ENCODE measurements at places on chromosomes 12 and 14.

DNA sequence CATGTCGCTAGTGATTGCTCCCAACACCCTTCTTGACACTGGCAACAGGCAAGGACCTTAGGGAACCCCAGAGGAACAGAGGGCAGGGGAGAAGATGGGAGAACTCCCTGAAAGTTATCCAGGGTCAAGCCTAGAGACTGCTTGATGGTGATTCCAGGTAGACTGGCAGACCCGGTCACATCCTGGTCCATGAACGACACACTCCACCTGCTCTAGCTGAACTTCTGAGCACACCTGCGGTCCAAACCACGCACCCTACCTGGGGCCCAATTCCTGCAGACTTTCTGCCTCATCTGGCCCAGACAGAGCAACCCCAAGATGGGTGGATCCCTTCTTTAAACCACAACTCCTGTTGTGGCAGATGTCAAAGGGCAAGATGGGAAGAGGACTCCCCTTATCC is 34.2 kb downstream of the NCKAP5L start:
- H3K4me1 ChIP-seq: no peaks in the 10 kb centered on the region
- H3K27me3 ChIP-seq: no peaks in the 10 kb centered on the region
- H3K27ac ChIP-seq: no peak overlapping the region
- no peaks in the 10 kb centered on the region for H3K36me3 ChIP-seq

DNA sequence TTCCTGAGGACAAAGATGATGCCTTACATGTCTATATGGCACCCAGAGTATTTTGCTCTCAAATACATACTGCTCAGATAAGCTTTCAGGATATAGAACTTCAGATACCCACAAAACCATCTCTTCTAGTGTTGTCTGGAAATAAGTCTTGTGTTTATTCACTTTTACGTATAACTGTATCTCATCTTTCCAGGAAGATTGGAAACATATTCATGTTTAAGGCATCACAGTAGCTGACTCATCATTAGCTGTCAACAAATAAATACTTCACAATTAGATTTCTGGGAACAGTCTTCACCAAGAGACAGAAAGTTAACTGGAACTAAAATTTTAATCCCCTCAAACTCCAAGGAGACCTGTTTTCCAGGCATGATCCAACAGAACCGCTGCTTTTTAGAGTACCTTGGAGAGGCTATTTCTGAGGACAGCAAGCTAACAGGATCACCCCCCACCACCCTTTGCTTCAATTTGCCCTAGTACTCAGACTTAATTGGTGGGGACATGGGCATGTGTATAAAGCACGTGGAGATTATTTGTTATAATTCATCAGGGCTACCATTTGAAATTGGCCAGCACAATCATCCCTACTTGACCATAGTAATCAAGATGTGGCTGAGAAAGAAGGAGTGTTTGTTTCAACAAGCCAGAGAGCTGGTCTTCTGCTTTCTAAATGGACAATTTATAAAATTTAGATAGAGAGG is 129.3 kb upstream of the HIF1A start:
- H3K4me1 ChIP-seq: peaks cover 20% of the 10 kb centered on the region
- H3K27me3 ChIP-seq: no peaks in the 10 kb centered on the region
- DNase-seq: no peak
- no peak overlapping the region for H3K4me3 ChIP-seq

DNA sequence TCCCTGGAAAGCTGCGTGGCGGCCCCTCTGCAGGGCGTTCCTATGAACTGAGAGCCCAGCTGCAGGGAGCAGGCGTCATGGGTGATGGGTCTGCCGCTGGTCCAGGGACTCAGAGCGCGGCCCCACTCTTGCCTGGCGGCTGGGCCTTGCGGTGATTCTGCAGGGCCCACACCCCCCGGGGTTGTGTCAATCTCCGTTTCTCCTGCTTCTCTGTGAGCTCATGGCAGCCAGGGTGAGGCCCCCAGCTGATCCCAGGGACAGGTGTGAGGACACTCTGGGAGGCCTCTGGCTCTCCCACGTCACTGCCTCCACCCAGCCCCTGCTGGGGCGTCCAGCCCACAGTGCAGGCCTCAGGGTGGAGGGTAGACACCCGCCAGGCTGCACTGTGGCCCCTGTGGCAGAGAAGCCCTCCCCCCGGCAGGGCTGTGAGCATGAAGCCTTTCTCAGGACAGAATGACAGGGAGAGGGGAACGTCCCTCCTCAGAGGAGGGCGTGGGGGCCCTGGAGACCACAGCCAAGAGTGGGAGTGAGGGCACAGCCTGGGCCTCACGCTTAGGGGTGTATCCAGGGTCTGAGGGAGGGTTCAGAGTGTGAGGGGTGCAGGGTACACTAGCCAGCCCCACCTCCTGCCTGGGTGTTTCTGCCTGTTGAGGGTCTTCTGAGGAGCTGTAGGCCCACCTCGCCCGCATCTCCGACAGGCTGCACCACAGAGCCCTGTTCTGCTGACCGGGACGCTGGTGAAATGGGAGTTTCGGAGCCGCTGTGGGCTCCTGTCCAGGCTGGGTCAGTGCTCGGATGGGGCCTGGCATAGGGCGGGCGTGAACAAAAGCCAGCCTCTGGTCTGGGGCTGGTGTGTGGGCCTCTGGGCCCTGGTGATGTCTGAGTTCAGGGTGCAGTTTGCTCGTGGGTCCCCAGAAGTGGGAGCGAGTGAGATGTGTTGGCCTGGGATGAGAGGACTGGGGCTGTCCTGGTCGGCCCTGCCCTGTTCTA is 26.7 kb upstream of the CRIP2 start:
- DNase-seq: no peak
- no peaks in the 10 kb centered on the region for H3K36me3 ChIP-seq
- no peak overlapping the region for H3K4me3 ChIP-seq
- no peak overlapping the region for H3K27ac ChIP-seq
- no peaks in the 10 kb centered on the region for H3K27me3 ChIP-seq
- no peaks in the 10 kb centered on the region for H3K4me1 ChIP-seq

GRCh38 chr14:91998667-91999570 is 40.9 kb downstream of the TRIP11 start:
- no peak overlapping the region for H3K4me3 ChIP-seq
- no peak overlapping the region for H3K27ac ChIP-seq
- no peak for DNase-seq

DNA sequence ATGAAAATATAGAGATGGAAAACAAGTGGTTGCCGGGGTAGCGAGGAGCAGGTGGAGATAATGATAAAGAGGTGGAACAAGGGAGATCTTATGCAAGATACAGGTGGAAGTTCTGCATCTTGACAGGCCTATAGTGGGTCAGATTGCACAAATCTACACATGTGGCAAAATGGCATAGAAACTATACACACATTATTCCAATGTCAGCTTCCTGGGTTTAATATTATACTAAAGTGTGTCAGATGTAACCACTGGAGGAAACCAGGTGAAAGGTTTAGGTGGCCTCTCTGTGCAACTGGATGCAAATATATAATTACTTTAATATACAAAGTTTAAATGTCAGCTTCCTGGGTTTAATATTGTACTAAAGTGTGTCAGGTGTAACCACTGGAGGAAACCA is 1.1 kb downstream of the SLC38A4 start:
- no peaks in the 10 kb centered on the region for H3K36me3 ChIP-seq
- H3K27me3 ChIP-seq: no peaks in the 10 kb centered on the region
- DNase-seq: no peak
- 0 out of 2 replicates have a peak, but pooled peaks cover 4% of the 10 kb centered on the region for H3K4me1 ChIP-seq

GRCh38 chr14:96797582-96798349 is 584 bp downstream of the VRK1 start:
- H3K4me1 ChIP-seq: peaks cover 3% of the 10 kb centered on the region
- no peaks in the 10 kb centered on the region for H3K36me3 ChIP-seq
- peak overlapping the region; percentile 79 for H3K27ac ChIP-seq
- no peaks in the 10 kb centered on the region for H3K27me3 ChIP-seq
- H3K4me3 ChIP-seq: peak overlapping the region; percentile 81

DNA sequence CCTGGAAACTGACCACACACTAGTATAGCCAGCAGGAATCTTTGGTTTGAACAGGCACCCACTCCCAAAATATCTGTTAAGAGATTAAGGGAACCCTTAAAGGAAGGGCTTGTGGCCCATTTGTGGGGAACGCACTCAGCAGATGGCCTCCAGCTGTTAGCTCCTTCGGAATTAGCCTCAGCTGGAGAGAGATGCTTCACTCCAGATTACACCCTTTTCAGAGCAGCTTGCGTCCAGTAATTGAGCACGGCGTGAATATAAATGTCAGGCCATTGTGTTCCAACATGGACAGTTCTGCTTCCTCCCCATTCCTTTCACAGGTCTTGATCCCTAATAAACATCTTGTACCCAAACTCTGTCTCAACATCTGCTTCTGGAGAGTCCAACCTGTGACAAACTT is 397.8 kb downstream of the SEC23A start:
- H3K27ac ChIP-seq: no peak overlapping the region
- H3K36me3 ChIP-seq: no peaks in the 10 kb centered on the region

DNA sequence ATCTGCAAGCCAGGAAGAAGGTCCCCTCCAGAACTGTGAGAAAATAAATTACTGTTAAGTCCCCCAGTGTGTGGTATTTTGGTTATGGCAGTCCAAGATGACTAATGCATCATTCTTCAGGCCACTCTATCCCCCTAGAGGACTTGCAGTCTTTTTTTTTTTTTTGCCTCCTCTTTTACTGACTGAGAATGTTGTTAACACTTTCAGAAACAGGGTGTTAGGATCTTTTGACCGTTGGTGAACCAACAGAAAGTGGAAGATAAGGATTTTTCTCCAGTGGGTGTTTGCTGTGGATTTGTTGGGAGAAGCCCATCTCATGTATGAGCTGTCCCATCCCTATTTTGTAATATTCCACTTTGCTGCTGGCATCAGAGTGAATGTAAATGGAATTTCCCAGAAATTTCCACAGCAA is 37.8 kb downstream of the MARK3 start:
- no peak overlapping the region for H3K27ac ChIP-seq
- H3K4me3 ChIP-seq: no peak overlapping the region
- peaks cover 5% of the 10 kb centered on the region for H3K4me1 ChIP-seq
- H3K27me3 ChIP-seq: no peaks in the 10 kb centered on the region
- H3K36me3 ChIP-seq: no peaks in the 10 kb centered on the region
- DNase-seq: no peak
